ENCODE measurements at places on chromosomes 3 and 15.

DNA sequence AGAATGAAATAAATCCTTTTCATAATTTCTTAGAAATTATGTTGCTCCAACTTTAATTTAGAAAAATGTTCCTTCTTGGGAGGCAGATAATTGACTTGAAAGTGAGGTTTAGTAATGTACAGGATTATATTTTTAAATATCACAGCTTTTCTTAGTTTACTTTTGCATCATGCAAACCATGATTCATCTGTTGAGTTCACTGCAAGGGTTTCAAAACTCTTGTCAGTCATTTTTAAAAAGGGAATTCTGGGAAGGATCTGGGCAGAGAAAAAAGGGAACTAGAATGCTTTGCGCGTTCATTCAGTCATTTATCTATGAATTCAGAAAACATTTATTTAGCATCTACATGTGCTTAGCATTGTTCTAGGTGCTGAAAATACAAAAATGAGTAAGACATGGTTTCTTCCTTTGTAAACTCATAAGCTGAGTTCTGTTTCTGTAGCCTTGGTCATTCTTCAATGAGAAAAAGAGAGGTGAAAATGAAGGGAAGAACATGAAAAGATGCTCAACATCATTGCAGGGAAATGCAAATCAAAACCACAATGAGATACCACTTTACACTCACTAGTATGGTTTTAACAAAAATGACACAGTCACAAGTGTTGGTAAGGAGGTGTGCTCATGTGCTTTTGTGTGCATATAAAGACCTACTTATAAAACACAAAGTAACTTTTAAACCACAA, 209.1 kb downstream of the NR1D2 start:
- no peak for DNase-seq

- peak; percentile 0 for DNase-seq
Observed at GRCh38 chr15:73052653-73053397, 562 bp downstream of the NEO1 start.

- no peak for DNase-seq
Observed at GRCh38 chr3:142106548-142106947, 42.8 kb downstream of the TFDP2 start.

DNA sequence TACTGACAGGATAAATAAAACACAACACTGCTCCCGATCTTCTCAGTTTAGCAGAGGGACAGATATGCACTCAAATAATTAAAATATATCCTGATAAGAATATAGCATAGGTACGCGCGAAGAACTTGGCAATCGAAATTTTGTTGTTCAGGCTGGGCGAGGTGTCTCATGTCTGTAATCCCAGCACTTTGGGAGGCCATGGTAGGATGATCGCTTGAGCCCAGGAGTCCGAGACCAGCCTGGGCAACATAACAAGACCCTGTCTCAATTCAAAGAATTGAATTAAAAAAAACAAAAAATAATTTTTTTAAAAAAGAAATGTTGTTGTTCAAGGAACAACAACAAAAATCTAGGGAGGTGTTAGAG, 7.6 kb downstream of the B2M start:
- DNase-seq = no peak

DNA sequence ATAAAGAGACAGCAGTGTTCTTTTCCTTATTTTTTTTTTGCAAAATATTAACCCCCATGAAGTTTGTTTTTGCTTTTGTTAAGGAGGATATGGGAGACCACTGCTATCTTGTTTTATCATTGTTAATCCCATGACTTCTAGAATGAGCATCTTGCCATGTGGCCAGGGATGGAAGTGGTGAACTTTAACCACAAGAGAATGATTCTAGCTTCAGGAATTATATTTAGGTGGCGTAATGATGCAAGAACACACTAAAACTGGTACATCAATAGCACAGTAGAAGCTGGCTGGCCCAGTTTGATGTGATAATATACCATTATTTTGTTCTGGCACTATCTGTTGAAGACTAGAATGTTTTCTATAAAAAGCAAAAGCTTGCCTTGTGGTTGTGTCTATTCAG, 720.9 kb downstream of the GRM7 start:
- no peak for DNase-seq

DNA sequence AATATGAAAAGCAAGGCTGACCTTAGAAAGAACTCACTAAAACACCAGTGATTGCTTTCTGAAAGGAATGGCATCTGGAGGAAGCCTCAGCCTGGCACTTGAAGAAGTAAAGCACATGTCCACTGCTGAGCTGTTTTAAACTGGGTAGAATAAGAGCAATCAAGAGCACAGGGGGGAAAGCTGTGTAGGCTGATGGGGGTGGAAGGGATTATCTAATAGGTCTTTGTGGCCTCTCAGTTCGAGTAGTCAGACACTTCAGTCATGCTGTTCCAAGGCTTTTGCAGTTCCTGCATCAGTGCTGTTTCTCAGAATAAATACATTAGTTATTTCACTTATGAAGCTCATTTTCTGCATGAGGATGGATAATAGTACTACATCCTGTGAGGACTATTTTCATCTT, 22.6 kb downstream of the CCDC191 start:
- DNase-seq = no peak

GRCh38 chr3:32340039-32340438, 51.6 kb upstream of the CMTM7 start:
- no peak for DNase-seq

DNA sequence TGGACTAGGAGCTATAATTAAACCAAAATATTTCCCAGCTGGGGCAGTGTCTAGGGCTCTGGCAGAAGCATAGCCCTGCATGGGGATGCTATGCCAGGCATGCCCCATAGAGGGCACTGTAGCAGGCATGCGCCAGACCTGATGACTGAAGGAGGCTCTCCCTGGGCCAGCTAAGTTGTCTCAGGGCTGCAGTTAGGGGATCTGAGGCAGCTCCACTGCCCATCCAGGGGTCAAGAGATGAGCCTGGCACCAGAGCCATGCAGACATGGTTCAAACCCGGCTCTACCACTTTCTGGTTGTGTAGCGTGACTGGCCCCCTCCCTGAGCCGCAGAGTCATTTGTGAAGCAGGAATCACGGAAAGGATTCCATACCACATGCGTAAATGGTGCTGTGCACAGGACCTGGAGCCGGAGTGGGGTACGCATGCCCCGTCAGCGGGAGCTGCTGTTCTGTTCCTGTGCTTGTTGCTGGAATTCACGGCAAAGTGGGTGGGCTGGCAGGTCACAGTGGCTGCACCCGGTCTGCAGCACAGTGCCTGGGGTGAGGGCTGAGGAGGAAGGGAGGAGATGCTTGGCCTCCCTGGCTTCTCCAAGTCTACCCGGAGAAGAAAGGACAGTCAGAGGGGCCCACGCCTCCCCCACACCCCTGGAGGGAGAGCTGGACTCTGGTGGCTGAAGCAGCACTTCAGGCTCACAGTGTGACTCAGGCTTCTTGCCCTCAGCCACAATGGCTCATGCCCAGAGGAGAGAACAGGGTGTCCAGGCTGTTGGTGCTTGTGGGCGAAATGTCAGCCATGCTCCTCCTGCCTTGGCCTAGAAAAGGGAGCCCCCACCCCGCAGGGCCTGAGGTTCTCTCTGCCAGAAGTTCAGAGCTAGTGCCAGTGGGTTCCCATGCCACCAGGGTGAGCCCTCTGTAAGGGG, 43.1 kb downstream of the DNASE1L3 start:
- peak; percentile 21 for DNase-seq

DNA sequence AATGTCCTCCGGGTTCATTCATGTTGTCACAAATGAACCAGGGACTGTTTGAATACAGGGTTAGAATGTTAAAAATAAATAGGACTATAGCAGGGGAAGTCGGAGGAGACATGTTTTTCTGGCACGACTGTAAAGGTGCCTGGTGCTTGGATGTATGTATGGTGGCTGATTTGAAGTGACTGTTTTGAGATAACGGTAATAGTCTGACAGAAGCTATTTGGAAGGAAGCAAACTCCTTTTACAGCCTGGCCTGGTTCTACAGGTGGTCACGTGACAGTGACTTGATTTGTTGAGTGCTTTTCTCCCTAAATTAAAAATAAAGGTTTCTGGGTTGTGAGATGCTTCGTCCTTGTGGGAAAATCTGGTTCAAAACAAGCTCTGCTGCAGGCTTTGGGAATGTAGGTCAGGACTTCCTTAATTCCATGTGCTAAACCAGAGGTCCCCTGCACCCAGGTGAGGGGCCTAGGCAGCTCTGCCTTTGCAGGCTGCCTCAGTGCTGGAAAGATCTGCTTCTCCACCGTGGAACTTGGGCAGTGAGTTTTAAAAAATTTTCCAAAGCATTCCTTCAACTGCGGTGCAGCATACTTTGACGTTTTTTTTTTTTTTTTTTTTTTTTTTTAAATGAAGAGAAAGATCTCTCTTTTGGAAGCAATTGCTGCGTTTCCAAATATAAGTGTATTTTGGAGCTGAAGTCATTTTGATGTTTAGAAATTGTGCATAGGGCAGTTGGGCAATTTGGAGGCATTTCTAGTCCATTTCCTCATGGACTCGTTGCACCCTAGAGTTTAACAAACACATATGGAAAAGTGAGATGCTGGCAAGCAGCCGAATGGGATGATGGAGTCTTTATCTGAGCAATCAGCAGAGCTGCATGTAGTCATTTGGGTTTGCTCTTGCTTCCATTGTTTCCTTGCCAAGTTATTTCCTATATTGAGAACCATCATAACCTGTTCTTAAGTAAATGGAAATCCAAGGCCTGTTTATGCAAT, 30.9 kb downstream of the ITPR1 start:
- no peak for DNase-seq

DNA sequence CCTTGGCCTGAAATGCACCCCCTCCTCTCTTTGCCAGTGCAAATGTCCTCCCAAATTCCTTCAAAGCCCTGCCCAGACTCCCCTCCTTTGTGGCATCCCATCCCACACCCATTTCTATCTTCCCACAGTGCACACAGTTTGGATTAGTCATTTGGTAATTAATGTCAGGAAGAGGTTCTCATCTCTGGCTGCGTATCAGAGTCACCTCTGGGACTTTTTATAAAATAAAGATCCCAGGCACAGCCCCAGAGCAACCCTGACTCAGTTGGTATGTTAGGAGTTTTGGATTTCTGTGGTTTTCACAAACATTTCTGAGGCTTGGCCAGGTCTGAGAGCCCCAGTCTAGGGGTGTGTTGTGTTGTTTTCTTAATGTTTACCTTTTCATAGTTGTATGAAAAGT, 41.6 kb downstream of the C3orf20 start:
- no peak for DNase-seq

- no peak for DNase-seq
Observed at GRCh38 chr15:96312641-96313335, 17.7 kb upstream of the NR2F2 start.

DNA sequence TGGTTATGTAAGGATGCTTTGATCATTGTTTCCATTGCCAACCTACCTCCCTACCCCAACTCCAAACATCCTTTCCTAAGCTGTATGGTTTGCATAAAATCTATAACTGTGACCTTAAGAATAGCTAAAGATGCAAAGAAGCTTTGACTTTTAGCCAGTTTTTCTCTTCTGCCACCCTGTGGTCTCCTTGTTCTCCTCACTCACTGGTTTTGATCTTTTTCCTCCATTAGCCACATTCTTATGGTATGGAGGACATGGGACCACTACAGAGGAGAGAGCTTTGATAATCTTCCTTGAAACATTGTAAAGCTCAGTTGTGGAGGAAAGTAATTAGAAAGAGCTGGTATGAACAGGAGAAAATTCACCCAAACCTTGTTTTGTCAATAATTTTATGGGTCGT, 115.9 kb downstream of the NEK11 start:
- no peak for DNase-seq

DNA sequence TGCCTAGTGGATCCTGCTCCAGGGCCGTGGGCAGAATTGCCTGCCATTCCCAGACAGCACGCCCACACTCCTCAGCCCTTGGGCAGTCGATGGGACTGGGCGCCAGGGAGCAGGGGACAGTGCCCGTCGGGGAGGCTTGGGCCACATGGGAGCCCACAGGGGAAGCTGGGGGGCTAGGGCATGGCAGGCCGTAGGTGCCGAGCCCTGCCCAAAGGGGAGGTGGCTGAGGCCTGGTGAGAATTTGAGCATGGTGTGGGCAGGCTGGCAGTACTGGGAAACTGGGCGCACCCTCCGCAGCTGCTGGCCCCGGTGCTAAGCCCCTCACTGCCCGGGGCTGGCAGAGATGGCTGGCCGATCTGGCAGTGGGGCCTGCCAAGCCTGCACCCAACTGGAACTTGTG, 1225.9 kb upstream of the EPHA6 start:
- no peak for DNase-seq

DNA sequence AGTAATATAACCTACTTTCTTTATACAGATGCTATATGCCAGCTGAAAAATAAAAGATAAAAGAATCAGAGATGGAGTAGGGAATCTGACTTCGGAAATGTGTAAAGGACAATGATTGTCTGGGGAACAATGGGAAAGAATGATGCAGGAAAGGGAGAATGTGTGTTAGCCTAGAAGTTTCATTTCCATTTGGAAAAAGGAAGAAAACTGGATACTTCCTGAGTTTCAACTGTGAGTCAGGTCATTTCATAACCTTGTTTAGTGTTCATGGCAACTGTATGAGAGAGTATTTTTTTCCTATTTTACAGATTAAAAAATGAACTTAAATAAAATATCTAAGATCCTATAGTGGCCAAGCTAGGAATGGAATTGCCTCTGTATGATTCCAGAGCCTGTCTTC, 261.3 kb upstream of the NECTIN3 start:
- no peak for DNase-seq

DNA sequence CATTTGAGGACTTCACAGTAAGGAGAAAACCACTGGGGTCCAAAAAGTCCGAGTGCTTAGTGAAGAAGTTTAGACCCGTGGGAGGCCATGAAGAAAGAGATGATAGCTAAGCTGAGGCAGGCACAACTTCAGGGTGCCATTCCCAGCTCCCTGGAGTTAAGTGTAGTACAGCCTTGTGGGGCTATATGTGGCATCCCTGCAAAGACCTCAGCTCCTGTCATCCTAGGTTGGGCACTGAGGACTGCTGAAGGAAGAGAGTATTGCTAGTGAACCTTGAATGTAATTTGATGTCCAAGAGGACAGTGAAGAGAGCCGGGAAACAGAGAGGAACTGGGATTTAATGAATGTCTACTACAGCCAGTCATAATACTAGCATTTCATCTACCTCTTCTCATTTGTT, 162.1 kb downstream of the AKAP13 start:
- DNase-seq = no peak

GRCh38 chr3:188298585-188298984, 144.6 kb downstream of the LPP start:
- no peak for DNase-seq

DNA sequence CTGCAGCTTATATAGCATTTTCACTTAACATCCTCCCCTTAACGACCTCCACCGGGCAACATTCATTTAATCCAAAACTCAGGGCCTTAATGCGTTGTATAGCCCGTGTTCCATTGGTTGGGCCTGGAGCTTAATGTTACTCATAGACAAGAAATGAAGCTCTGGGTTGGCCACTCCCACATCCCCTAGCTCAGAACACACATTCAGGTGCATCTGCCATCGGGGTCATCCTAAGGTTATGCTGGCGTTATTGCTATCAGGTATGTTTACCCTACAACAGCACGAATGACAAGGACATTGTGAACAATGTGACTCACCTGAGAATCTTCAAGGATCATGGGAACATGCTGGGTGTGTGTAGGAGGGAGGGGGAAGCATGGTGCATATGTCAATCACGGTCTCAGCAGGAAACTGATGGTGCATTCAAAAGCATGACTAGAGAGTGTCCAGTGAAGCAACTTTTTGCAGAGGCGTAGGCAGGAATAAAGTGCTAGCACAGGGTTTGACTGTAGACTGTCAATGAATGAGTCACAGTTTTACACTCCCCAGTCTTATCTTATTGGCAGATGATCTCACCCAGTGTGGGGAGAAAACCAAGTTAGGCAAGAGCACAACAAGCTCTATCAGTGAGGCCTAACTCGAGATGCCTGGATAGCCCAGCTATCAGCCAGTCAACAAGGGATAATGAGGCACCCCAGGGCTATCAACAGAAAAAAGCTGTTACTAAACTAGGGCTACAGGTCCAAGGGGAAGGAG, 402.1 kb upstream of the MCTP2 start:
- DNase-seq = no peak

- no peak for DNase-seq
Observed at GRCh38 chr15:52180851-52181450, 10.2 kb downstream of the GNB5 start.

Measured in activated CD4-positive, alpha-beta T cell treated with anti-CD3 and anti-CD28 coated beads, Interleukin-2, amount 50 U/mL, for 24 hours (primary cell).